Spinal cord (tissue), 10 donors: ENCODE measurements at places on chromosomes 5 and 9. TPM values are rescaled to one million over a fixed set of nuclear protein-coding genes. Genes with fewer than 3 reads are reported as not detected.

DNA sequence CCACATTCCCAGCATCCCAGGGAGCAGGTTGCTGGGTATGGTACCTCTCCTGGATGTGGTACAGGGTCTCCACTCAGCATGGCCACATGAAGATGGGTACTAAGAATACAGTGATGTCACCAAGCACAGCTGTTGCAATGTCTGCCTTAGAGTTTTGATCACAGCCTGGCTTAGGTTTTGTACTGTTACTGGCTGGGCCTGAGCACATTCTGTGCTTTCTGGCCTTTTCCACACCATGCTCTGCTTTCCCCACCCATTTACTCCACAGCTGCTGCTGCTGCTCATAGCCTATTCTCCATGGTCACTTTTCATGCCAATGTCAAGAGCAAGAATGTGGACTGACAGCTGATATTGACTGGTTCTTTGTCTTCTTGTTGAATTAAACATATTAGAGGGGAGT is 481.9 kb downstream of the ARHGEF28 start:
- no peak for DNase-seq

GRCh38 chr5:179128041-179128365 is 67.8 kb downstream of the ZNF354C start:
- DNase-seq, result no peak

SUSD1 gene
- total RNA-seq, result 39.0 TPM

LCP2 gene
- total RNA-seq, result 6.4 TPM
